Stimulated activated CD4-positive, alpha-beta T cell treated with anti-CD3 and anti-CD28 coated beads, Interleukin-12 subunit alpha, Interleukin-12 subunit beta, amount 100 ng/mL, for 48 hours (primary cell): ENCODE measurements at places on chromosomes 13 and 19.

DNA sequence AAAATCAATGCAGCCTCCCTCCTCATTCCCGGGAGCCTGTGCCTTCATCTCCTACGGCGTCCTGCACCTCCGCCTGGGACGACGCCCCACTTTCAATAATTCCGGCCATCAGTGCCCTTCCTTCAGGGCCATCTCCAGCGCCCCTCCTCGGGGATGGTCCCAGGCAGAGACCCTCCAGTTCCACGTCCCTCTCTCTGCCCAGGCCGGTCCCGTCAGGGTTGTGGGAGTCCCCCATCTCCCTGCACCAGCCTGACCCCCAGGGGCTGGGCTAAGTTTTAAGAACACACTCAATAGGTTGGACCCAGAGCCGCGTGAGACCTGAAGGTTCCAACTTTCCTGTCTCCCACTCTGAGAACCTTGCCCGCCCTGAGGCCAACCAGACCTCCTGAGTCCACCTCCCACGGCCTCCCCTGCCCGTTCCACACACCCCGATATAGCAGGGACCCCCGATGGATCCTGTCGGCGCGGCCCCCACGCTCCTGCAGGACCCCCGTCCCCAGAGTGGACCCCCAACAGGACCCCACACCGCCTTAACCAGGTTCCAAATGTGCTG is 646 bp downstream of the TMEM161A start:
- no peak for DNase-seq

GRCh38 chr19:4738734-4739133 is 15.1 kb upstream of the DPP9 start:
- DNase-seq = no peak

DNA sequence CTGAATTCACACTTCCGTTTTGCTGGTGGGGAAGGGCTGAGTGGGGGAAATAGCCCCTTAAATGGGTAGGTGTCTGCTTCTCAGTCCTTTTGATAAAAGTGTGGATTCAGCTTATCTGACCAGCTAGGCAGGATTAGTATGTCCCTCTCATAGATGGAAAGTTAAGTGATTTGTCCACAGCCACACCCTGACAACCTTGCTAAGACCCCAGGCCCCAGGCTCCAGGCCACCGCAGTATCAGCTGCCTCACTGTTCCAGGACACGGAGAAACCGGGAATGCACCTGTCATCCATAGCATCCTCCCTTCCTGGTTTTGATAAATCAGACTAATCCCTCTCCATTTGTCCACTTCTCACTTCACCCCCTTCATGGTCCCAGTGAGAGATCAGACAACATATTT is 197.7 kb downstream of the USP12 start:
- DNase-seq = no peak

DNA sequence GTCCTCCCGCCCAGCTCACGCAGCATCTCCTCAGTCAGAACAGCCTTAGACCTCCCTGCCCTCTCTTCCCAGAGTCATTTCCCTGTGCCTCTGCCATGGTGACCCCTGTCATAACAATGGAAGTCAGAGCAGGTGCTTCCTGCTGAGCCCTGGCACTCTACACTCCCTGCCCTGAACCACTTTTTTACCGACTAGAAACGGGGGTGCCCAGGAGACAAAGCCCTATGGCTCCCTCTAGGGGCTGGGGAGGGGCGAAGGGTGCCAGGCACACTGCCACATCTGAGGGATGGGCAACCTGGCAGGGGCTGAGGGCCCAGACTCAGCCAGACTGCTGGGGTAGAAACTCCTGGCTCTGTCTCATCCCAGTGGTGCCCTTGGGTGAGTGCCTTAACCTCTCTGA is 16.4 kb downstream of the ZNF574 start:
- no peak for DNase-seq

GRCh38 chr19:33797802-33798671 is 1.4 kb downstream of the KCTD15 start:
- DNase-seq = no peak

GRCh38 chr19:19262190-19263057 is 10.7 kb downstream of the TM6SF2 start:
- no peak for DNase-seq

- DNase-seq = no peak
Measured at GRCh38 chr13:24288870-24289269, 20.5 kb upstream of the C1QTNF9 start.

- no peak for DNase-seq
Measured at GRCh38 chr19:40093416-40093815, 2.7 kb upstream of the ZNF780A start.

DNA sequence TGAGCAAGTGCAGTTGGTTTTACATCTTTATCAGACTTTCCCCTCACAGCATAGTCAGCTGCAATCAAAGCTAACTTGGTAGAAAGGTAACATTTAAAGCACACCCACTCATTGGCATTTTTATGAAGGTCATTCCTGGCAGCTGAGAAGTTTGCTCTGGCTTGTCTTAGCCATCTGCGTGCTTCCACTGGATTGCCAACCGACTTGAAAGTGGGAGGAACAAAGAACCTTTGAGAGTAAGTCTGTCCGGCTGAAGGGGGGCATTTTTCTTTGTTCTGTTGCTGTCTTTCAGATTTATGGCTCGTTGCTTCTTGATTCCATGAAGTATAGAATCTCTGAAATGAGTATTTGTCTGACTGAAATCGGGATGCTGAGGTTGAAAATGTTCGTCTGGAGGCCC is 103.1 kb downstream of the SACS start:
- no peak for DNase-seq

GRCh38 chr13:35473802-35474201 is 2.7 kb downstream of the MAB21L1 start:
- no peak for DNase-seq

GRCh38 chr19:2198317-2198716 is 34.6 kb downstream of the DOT1L start:
- no peak for DNase-seq

GRCh38 chr19:45440873-45441654 is 17.3 kb upstream of the ERCC1 start:
- no peak for DNase-seq

GRCh38 chr13:43293986-43294385 is 270.6 kb downstream of the DNAJC15 start:
- no peak for DNase-seq

GRCh38 chr13:41137241-41137640 is 4.6 kb upstream of the KBTBD6 start:
- DNase-seq = no peak

DNA sequence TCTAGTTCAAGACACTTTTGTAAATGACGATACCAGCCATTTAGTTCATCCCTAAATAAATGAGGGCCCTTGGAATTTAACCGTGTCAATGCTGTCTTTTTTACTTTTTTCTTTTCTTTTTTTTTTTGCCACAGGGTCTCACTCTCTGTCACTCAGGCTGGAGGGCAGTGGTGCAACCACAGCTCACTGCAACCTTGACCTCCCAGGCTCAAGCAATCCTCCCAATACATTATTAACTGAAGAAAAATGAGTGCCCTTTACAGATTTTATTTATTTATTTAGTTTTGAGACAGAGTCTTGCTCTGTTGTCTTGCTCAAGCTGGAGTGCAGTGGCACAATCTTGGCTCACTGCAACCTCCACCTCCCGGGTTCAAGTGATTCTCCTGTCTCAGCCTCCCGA is 2.9 kb upstream of the MED4 start:
- DNase-seq = no peak

DNA sequence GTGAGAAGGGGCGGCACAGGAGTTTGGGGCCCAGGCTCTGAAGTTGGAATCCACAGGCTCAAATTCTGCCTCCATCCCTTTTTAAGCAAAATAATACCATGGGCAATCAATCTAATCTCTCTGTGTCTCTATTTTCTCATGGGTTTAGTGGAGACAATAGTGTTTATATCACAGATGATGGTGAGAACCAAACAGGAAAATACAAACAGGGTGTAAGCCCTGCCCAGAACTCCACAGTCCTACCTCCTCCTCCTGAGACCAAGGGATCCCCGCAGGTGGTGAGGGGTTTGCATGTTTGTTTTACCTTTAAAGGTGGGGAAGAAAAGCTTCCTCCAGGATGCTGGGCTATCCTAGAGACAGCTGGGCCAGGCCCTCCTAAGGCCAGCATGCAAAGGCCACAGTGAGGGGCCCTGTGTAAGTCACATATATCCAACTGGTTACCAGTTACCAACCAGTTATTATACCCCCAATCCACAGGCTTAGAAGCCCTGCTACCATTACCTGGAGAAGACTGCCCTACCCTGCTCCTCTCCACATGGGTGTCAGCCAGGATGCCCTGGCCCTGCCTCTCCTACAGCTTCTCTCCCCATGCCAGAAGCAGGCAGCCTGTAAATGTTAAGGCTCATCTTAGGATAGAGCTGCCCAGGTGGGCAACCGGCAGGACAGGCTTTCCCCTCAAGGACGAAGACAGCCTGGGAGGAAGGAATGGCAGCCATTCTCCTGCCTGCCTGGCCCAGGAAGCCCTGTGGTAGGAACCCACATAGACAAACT is 658.4 kb downstream of the UQCRFS1 start:
- DNase-seq = no peak

- no peak for DNase-seq
Measured at GRCh38 chr13:23463661-23464060, 30.2 kb upstream of the SACS start.

GRCh38 chr13:47594833-47595232 is 406.2 kb downstream of the SUCLA2 start:
- DNase-seq = no peak

- DNase-seq = no peak
Measured at GRCh38 chr19:2569596-2570465, 93.9 kb downstream of the GADD45B start.

DNA sequence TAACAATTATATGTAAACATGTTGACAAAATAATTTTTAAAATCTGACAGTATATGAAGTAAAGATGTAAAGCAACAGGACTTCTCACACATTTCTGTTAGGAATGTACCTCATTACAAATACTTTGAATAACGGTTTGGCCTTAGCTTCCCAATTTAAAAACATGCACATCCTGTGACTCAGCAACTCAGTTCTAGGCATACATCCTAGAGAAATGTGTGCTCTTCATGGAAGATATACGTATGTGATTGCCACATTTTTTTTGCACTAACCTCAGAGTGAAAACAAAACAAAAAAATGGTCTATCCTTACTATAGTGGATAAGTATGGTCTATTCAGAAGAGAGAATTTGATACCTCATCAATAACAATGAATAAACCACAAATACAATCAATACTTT is 314.6 kb downstream of the LIG4 start:
- no peak for DNase-seq

DNA sequence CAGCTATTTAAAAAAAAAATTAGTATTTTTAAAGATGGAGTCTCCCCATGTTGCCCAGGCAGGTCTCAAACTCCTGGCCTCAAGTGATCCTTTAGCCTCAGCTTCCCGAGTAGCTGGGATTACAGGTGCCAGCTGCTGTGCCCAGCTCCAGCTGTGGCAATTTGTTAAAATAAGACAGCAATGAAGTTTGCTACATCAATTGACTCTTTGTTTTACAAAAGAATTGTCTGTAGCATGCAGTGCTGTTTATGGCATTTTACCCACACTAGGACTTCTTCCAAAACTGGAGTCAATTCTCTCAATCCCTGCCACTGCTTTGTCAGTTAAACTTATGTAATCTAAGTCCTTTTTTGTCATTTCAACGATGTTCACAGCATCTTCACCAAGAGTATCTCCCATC is 49.3 kb downstream of the NDFIP2 start:
- DNase-seq = no peak

DNA sequence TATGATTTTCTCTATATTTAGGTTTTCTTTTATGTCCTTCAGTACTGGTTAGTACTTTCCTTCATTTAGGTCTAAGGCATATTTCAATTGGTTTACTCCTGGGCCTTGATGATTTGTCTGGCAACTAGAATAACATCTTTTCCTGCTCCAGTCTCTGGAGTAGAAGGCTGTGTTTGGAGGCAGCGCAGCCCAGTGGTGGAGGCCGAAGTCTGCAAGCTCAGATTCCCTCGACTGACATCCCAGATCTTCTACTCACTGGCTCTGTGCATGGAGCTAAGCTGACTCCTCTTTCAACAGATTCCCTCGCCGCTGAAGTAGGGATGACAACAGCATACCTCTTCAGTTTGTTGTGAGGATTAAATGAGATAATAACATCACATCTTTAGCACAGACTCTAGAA is 141.0 kb downstream of the RAP2A start:
- no peak for DNase-seq

- DNase-seq = no peak
Measured at GRCh38 chr13:30819136-30819888, 84.0 kb downstream of the ALOX5AP start.

DNA sequence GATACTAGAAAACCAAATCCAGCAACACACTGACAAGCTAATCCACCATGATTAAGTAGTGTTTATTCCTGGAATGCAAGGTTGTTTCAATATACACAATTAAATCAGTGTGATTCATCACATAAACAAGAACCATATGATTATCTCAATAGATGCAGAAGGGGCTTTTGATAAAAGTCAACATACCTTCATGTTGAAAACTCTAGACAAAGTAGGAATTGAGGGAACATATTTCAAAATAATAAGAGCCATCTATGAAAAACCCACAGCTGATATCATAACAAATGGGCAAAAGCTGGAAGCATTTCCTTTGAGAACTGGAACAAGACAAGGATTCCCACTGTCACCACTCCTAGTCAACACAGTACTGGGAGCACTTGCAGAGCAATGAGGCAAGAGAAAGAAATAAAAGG is 213.6 kb upstream of the CSNK1A1L start:
- DNase-seq = no peak

GRCh38 chr19:2529473-2529918 is 53.6 kb downstream of the GADD45B start:
- no peak for DNase-seq

DNA sequence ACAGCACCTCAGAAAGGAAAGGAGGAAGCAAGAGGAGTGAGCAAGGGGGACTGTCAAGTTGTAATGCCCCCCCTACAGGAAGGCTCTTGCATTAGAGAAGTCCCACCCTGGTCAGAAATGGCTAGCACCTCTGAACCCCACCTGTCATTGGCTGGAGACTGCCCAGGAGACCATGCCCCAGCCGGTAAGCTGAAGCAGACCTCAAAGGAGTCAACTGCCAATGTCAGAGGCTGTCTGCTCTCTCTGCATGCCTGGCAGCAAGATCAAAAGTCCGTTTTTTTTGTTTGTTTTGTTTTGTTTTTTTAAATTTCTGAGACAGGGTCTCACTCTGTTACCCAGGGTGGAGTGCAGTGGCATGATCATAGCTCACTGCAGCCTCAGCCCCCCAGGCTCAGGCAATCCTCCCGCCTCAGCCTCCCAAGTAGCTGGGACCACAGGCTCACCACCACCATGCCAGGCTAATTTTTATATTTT is 8.1 kb upstream of the BCL3 start:
- no peak for DNase-seq

DNA sequence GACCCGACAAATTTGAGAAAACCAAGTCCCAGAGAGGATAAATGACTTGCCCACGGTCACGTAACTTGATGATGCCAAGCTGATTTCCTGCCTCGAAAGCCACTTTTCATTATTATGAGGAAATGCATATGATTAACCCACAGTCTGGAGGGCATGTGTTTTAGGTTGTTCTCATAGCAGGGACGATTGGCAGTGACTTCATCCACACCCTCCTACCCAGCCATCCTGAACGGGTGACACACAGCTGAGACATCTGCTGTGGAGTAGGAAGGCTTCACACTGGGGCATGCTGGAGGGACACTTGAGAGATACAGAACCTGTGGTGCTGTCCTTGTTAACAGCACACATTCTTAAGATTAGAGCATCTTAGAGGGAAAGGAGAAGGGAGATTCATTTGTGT is 65.4 kb upstream of the WDFY2 start:
- DNase-seq = no peak

GRCh38 chr19:1220477-1220930 is 14.9 kb downstream of the STK11 start:
- DNase-seq = no peak
